ENCODE measurements at places on chromosomes 2 and 18.

- peaks cover 2% of the 10 kb centered on the region for H3K4me1 ChIP-seq
- no peak overlapping the region for H3K27ac ChIP-seq
- H3K27me3 ChIP-seq = no peaks in the 10 kb centered on the region
- H3K4me3 ChIP-seq = no peak overlapping the region
- no peaks in the 10 kb centered on the region for H3K36me3 ChIP-seq
Observed at GRCh38 chr2:151095463-151095862, 166.2 kb downstream of the RBM43 start.

DNA sequence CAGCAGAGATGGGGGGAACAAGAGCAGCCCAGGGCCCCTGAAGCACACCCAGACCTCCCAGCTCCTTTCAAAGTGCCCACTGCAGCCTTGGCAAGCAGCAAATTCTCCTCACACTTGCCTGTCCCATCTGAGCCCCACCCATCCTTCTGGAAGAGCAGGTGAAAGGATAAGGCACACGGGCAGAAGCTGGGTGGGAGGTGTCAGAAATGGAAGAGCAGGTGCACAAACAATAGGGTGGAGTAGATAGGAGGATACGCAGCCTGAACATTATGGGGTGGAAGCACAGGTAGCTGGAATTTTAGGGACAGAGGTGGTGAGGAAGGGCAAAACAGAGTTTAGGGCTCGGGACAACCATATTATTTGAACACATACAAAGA is 69.2 kb downstream of the TNS1 start:
- no peaks in the 10 kb centered on the region for H3K27me3 ChIP-seq
- no peaks in the 10 kb centered on the region for H3K36me3 ChIP-seq
- H3K4me1 ChIP-seq = peaks cover 70% of the 10 kb centered on the region
- no peak overlapping the region for H3K4me3 ChIP-seq
- no peak overlapping the region for H3K27ac ChIP-seq

- DNase-seq = no peak
- H3K4me1 ChIP-seq = no peaks in the 10 kb centered on the region
- no peak overlapping the region for H3K4me3 ChIP-seq
Observed at GRCh38 chr2:24657818-24658217, 135.4 kb downstream of the PTRHD1 start.

DNA sequence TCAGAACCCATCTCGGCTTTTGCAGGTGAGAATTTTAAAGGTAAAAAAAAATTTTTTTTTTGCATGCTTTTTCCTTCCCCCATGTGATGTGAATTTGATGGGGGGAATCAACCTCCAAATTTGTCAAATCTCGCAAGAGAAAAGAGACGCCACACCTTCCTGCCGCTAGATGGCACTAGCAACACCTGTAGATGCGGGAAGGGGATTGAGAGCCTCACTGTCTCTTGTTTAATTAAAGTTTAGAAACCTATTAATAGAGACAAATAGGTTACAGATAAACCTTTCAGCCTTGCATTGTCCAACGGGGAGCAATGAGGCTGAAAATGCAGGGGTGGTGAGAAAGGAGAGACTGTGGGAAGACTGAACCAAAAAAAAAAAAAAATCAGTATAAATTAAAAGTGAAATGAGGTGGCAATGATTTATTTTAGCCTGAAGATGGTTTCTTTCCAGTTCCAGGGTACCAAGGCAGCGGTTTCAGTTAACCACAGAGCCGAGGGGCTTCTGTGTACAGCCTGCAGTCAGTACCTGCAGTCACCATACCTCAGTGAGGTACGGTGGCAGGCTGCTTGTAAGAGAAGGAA is 84.6 kb downstream of the NRP2 start:
- H3K4me1 ChIP-seq = peaks cover 45% of the 10 kb centered on the region
- peak; percentile 84 for DNase-seq
- H3K27me3 ChIP-seq = no peaks in the 10 kb centered on the region
- no peaks in the 10 kb centered on the region for H3K36me3 ChIP-seq
- H3K4me3 ChIP-seq = no peak overlapping the region

GRCh38 chr2:223771475-223771874 is 65.9 kb downstream of the AP1S3 start:
- no peak overlapping the region for H3K27ac ChIP-seq
- no peak for DNase-seq
- no peaks in the 10 kb centered on the region for H3K36me3 ChIP-seq

DNA sequence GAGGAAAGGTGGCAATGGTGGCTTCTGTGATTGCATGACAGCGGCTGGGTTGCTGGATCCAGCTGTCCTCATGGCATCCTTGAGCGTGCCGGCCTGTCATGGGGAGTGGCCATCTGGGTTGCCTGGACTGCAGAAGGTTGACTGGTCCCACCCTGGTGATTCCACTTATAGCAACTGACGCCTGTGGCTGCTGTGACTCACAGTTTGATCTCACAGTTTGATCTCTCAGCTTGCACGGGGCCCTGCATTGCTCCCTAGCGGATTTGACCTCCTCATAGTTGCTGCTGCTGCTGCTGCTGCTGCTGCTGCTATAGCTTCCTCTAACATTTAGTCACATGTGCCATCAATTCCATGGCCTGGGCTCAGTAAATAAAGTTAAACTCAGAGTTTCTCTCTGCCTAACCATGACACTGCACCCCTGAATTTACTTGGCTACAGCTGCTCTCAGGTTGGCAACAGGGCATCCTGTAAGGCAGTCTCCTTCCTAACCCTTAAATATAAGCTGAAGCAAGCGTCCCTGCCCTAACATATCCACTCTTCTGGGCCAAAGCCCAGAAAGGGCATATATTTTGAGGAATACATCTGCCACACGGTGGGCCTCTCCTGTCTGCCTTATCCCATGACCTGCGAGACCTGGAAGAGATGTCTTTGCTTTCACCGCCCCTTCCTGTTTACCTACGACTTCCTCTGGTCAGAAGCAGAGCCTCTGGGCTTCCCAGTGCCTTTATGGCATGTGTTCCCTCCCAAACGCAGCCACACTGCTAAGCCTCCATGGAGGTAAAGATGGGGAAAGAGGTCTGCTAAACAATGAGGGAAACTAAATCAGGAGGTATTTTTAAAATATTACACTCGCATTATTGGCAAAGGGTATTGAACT is 37.8 kb upstream of the CCDC150 start:
- no peaks in the 10 kb centered on the region for H3K4me1 ChIP-seq
- H3K27ac ChIP-seq = no peak overlapping the region
- DNase-seq = no peak
- H3K36me3 ChIP-seq = no peaks in the 10 kb centered on the region
- H3K27me3 ChIP-seq = peaks cover 14% of the 10 kb centered on the region
- no peak overlapping the region for H3K4me3 ChIP-seq

DNA sequence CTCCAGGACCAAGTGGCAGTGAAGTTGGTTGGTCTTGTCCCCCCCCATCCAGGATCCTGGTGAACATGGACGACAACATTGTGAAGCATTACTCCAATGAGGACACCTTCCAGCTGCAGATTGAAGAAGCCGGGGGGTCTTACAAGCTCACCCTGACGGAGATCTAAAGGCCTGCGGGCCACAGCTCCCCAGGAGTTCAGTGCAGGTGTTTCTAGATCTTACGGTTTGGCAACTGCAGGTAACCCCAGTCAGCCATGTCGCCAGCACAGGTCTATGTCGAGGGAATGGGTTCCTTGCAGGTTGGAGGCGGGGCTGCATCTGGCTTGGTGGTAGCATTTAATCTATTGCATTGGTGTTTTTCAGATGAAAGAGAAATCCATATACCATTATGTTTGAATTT is 42.8 kb upstream of the KLF11 start:
- H3K36me3 ChIP-seq = no peaks in the 10 kb centered on the region
- H3K27ac ChIP-seq = no peak overlapping the region
- H3K27me3 ChIP-seq = no peaks in the 10 kb centered on the region
- H3K4me3 ChIP-seq = no peak overlapping the region

DNA sequence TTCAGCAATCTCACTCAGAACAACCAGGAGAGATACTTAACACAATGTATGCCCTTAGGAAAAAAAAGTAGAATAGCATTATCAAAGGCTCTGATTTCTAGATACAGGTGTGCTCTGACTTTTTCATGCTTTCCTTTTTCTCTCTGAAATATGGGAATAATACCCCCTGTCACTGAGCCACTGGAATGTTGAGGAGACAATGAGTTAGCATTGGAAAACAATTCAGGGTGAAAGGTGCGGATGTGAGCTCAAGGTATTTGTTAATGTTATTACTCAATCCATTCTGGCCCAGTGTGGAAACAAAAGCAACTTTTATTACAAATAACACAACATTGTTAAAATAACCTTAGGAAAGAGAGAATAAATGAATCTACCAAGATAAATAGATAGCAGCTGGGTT is 228.0 kb downstream of the IKZF2 start:
- no peak overlapping the region for H3K27ac ChIP-seq
- no peak overlapping the region for H3K4me3 ChIP-seq
- no peak for DNase-seq
- no peaks in the 10 kb centered on the region for H3K4me1 ChIP-seq

GRCh38 chr2:52141076-52141475 is 1109.1 kb upstream of the NRXN1 start:
- H3K4me1 ChIP-seq = no peaks in the 10 kb centered on the region
- H3K36me3 ChIP-seq = no peaks in the 10 kb centered on the region
- no peak overlapping the region for H3K27ac ChIP-seq
- H3K4me3 ChIP-seq = no peak overlapping the region
- H3K27me3 ChIP-seq = no peaks in the 10 kb centered on the region
- DNase-seq = no peak

DNA sequence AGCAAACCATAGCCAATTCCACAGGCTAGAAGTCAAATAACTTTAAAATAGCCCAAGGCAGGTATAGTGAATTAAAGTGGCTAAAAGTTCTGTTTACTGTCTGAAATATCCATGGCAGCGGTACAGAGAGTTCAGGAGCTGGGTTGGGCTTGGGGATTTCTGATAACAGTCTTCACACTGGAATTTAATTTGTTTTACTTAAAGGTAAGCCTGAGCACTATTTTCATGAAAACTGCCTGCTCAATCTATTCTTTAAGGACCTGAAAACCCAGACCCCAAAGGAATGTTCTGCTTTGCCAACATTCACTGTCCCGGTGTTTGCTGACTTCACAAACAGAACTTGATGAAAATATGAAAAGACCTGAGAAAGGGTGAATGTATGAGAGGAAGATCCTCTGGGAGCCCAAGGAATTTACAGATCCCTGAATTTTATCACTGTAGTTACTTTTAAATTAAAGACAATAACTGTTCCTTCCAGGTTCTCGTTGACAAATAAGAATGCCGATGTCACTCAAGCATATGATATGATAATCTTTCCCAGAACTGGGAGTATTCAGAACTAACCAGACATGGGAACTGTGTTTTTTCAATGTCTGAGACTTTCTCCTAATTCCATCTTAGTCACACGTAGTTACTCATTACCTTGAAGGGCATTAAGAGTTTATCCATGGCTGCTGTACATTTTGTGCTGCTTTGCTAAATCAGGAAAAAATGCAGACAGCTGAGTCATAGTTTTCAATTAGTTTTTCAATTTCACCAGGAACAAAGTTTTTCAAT is 28.3 kb upstream of the ITGB6 start:
- no peaks in the 10 kb centered on the region for H3K36me3 ChIP-seq
- H3K4me1 ChIP-seq = no peaks in the 10 kb centered on the region
- no peaks in the 10 kb centered on the region for H3K27me3 ChIP-seq
- H3K4me3 ChIP-seq = no peak overlapping the region

GRCh38 chr2:170228429-170228828 is 50.5 kb downstream of the MYO3B start:
- H3K4me1 ChIP-seq = no peaks in the 10 kb centered on the region
- H3K4me3 ChIP-seq = no peak overlapping the region
- no peaks in the 10 kb centered on the region for H3K36me3 ChIP-seq
- no peaks in the 10 kb centered on the region for H3K27me3 ChIP-seq
- DNase-seq = no peak

DNA sequence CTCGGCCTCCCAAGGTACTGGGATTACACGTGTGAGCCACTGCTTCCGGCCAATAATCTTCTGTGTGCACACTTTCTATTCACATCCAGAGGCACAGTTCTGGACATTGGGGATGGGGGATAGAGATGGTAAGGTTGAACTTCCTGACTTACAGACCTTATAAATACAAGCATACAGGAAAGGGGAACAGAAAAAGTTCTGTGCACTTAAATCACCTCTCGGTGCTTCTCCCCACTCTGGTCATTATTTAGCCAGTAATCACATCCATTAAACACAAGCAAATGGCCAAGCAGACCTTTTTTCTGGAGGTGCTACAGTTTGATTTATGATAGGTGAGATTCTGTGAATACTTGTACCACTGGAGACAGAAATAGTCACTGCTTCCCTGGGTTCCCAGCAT is 110.6 kb downstream of the CRIM1 start:
- peaks cover 3% of the 10 kb centered on the region for H3K4me1 ChIP-seq
- H3K4me3 ChIP-seq = no peak overlapping the region
- H3K27me3 ChIP-seq = no peaks in the 10 kb centered on the region
- no peaks in the 10 kb centered on the region for H3K36me3 ChIP-seq
- no peak for DNase-seq

GRCh38 chr2:5482929-5483331 is 209.3 kb upstream of the SOX11 start:
- H3K4me1 ChIP-seq = no peaks in the 10 kb centered on the region
- no peak for DNase-seq
- no peak overlapping the region for H3K4me3 ChIP-seq
- peaks cover 11% of the 10 kb centered on the region for H3K27me3 ChIP-seq
